ENCODE measurements at places on chromosomes 5 and 9.

DNA sequence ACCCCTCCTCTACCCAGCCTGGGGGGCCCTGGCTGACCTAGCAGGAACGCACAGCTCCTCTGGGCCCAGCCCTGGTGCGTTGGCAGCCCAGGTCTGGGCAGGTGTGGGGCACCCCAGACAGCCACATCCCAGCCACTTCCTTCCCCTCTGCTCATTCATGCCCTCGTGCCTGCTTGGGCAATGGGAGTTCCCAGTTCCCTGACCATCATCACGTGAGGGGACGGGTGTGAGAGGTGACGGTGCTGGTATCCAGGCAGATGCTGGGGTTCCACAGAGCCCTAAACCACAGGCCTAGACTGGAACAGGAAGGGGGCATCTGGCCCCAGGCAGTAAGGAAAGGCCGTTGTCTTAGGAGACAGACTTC is 8.4 kb downstream of the RALGDS start:
- DNase-seq: no peak

DNA sequence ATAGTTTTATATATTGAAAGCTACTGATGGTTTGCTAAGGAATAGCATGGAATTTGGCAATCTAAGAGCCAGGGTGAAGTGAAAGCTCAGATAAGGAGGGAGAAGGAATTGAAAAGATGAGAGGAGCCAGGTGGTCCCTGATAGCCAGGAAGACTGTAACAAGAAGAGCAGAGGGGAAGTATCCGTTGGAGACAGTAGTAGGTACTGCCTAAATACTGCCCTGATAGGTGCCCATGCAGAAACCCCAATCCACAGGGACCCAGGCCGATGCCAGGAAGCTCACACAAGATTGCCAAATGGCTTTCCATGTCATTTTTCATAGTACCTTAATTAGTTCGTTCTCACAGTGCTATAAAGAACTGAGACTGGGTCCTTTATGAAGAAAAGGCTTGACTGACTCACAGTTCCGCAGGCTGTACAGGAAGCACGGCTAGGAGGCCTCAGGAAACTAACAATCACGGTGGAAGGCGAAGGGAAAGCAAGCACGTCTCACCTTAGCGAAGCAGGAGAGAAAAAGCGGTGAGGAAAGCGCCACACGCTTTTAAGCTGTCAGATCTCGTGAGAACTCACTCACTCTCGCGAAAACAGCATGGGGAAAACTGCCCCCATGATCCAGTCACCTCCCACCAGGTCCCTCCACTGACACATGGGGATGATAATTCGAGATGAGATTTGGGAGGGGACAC is 13.0 kb downstream of the ACTL7B start:
- no peak for DNase-seq

- no peak for DNase-seq
Observed at GRCh38 chr5:88887342-88887741, 4.4 kb upstream of the MEF2C start.

DNA sequence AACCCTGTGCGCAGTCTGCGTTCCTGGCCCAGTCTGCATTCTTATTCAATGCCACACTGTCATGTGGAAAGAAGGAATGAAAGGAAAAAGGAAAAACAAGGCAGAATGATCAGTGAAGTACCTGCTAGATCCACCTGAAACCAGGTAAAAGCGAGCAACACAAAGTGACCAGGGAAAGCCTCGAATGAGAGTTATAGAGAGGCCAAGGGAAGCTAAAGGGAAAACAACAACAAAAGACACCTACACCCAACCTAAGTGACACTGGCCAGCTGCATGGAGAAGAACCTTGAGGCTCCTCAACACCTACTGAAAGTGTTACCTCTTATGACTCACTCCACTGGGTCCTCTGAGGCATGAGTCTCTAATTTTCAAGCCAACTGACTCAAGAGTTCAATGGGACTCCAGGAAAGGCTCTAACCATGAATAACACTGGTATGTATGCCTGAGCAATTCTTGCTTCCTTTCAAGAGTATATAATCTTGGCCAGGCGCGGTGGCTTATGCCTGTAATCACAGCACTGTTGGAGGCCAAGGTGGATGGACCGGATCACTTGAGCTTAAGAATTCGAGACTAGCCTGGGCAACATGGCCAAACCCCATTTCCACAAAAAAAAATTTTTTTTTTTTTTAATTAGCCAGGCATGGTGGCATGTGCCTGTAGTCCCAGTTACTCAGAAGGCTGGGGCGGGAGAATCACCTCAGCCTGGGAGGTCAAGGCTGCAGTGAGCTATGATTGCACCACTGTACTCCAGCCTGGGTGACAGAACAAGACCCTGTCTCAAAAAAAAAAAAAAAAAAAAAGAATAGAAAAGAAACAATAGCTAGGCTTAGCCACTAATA is 29.0 kb downstream of the MTMR12 start:
- DNase-seq: no peak

- no peak for DNase-seq
Observed at GRCh38 chr5:107293541-107294210, 377.1 kb downstream of the EFNA5 start.

All from activated T-helper 1 cell treated with Interleukin-2 at 50 U/mL for 16 hours (primary cell).